ENCODE measurements at places on chromosomes 5 and 9. TPM values are rescaled to one million over a fixed set of nuclear protein-coding genes. Genes with fewer than 3 reads are reported as not detected.

Gene SPINK7
- total RNA-seq = not detected

Gene SLC34A3
- not detected for total RNA-seq

Gene ENTR1
- total RNA-seq = 61.2 TPM

Gene PCDHA9
- 18.9 TPM for total RNA-seq

- DNase-seq = peak; percentile 37
Measured at GRCh38 chr5:151047814-151048425, 27.5 kb downstream of the GPX3 start.

DNA sequence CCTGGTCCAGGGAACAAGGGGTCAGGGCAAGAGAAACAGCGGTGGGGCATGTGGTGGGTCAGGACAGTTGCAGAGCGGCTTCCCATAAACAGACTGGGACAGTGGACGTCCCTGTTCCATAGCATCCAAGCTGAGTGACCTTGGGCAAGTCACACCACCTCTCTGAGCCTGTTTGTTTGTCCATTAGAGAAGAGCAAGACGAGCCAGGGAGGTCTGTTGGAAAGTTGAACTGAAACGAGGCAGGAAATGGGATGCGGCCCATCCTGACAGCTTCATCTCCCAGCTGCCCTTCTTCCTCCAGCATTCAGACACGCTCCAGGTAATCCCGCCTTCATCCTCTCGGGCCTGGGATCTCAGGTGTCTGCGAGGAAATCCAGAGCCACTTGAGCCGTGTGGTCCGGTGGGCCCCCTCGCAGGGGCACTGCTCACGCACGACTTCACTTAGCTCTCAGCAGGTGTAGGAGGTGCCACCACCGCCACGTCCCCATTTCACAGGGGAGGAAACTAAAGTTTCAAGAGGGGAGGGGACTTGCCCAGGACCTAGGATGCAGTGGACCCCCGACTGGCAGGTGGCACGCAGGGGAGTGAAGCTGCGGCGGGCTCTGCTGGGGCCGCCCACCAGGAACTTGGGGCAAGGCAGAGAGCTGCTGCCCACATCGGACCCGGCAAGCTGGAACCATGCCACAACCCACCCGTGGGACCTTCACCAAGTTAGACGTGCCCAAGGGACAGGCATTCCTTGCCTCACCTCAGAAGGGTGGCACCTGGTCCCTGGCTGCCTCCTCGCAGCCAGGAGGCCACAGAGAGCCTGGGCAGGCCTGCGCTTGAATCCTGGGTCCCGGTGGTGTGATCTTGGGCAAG lies 13.0 kb downstream of the PTGES2 start:
- DNase-seq = peak; percentile 8

DNA sequence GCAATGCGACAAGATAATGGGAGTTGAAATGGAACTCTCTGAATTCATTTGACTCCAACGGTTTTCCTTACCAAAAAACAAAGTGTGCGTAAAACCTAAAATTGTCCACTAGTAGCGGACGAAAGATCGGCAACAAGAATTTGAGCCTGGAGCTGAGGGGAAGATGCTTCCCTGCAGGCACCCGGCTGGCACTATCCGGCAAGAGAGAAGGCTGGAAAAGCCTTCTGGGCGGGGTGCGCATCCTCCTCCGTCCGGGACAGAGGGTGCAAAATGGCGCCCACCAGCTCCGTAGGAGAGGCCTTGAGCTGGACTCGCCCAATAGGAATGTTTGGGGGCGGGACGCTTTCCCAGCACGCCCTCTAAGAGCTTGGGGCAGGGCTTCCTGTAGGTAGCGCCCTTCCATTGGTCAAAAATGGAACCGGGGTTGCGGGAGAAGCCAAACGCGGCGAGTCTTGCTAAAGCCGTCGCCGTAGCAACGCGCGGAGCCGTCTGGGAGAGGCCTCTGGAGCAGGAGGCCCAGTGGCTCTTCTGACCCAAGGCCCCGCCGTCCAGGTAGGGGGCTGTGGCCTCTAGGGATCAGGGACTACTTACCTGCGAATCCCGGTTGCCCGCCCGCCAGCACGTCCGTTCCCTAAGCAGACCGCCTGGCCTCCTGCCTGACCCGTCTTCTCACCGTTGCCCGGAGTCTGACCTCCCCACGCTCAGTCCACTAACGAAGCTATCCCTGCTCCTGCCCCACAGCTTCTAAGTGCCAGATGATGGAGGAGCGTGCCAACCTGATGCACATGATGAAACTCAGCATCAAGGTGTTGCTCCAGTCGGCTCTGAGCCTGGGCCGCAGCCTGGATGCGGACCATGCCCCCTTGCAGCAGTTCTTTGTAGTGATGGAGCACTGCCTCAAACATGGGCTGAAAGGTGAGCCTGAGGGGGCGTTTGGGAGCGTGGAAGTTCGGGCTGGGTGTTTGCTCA lies 9.2 kb downstream of the RUFY1 start:
- peak; percentile 95 for DNase-seq

Gene CHSY3
- not detected for total RNA-seq

- peak; percentile 23 for DNase-seq
Measured at GRCh38 chr5:35926389-35927051, 11.9 kb downstream of the CAPSL start.

- no peak for DNase-seq
Measured at GRCh38 chr5:147590096-147590495, 80.2 kb upstream of the DPYSL3 start.

GRCh38 chr9:128020692-128021091 lies 39.9 kb upstream of the EEIG1 start:
- DNase-seq = peak; percentile 29

Gene PCDHGA1
- 4.6 TPM for total RNA-seq

GRCh38 chr5:126055348-126055729 lies 367.9 kb upstream of the GRAMD2B start:
- DNase-seq = no peak

- DNase-seq = no peak
Measured at GRCh38 chr5:158648631-158649030, 451.1 kb downstream of the EBF1 start.

DNA sequence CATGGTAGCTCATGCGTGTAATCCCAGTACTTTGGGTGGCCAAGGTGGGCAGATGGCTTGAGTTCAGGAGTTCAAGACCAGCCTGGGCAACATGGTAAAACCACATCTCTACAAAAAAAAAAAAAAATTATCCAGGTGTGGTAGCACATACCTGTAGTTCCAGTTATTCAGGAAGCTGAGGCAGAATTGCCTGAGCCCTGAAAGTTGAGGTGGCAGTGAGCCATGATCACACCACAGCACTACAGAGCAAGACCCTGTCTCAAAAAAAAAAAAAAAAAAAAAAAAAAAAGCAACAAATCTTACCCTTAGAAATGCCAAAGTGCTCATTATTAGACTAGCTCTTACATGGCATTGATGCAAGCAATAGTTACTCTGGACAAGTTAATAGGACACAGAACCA lies 724.9 kb downstream of the MAT2B start:
- no peak for DNase-seq

DNA sequence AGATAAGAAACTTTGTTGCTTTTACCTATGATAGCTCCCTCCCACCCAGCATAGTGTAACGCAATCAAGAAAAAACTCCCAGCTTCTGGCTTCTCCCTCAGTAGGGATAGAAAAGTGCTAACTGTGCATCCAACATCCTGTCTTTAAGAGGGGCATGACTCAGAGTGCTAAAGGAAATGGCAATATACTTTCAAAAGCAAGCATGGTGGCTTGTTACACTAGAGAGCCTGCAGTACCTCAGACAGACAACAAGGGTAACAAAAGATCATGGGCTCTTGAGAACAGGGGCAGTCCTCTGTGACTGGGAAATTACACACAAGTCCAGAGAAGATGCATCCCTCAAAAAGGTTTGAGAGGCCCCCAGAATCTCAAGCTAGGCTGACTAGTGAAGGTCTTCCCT lies 37.8 kb downstream of the PRELID2 start:
- DNase-seq = no peak

Gene MRPL41
- total RNA-seq = 48.9 TPM

Gene TTC16
- total RNA-seq = not detected

- no peak for DNase-seq
Measured at GRCh38 chr9:11558043-11558442, 945.2 kb upstream of the PTPRD start.

Gene PTGES
- total RNA-seq = 1.0 TPM

- DNase-seq = no peak
Measured at GRCh38 chr5:143036146-143036927, 266.2 kb downstream of the ARHGAP26 start.

DNA sequence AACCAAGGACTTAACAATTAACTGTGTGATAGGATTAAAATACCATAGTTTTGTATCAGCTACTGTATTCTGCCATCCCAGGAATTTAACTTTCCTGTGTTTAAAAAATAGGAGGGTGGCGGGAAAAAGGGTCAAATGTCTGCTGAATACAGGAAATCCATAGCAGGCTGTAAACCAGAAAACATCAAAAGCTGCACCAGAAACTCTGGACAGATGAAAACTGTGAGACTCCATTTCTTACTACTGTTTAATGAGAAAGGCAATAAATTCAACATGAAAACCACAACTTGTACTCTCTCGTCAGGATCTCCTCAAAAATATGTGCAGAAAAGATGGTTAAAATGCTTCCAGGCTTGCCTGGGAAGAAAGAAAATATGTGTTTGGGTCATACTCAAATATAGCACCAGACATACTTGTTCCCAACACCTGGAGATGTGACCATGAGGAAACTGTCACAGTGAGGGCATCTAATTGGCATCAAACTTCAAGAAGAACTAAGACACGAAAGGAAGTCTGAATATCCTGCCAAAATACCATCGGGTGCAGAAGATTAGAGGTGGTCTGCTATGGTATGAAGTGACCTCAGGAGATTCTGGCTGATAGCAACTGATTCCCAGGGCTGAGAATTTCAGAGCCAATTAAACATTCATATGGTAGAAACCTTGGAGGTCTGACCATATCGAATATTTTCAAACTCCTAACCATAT lies 164.7 kb upstream of the TARS1 start:
- DNase-seq = no peak

Gene MYMK
- total RNA-seq = not detected

DNA sequence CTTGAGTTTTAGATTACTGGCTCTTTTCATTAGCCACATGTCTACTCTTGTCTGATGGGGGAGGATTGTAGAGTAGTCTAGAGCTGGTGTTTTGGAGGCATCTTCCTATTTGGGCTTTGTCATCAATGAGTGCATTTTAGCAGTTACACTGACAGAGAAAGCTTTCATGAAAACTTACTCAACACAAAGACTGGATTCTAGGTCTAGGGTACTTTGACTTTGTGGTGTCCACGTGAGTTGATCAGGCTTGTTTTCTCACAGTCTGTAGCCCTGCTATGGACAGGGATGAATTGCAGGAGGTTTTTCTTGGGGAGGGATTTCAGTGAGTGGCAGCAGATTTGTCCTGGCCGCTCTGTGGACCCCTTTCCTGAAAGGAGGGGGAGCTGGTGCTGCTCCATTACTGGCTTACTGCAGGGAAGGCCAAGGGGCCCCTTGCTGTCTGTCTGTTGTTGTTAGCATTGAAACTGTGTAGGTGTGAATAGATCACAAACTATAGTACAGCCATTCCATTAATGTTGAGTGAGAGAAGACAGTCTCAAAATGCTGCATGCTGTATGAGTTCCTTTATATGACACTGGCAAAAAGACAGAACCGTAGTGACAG lies 6.6 kb downstream of the TRIO start:
- DNase-seq = no peak

Gene GPRIN1
- 72.3 TPM for total RNA-seq

GRCh38 chr9:14189578-14189977 lies 124.4 kb downstream of the NFIB start:
- DNase-seq = no peak

DNA sequence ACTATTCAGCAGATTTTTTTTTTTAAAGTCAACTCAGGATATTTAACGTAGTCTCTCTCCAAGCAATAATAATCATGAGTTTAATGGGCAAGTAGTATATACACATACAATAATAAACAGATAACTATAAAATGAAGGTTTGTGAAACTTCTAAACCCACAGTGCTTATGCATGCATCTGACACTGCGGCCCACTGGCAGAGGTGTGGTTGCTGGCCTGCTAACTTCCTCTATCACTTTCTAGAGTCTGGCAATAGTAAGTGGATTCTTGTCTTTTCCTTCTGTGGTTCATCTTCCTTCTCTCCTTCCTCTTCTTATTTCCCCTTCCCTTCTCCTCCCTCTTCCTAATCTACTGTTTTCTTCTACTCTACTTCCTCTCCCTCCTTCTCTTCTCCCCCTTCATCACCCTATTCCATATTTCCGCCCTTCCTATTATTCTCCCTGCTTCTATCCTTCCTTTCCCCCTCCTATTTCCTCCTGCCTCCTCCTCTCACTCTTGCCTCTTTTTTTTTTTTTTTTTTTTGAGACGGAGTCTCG lies 18.6 kb upstream of the AGXT2 start:
- DNase-seq = no peak

- no peak for DNase-seq
Measured at GRCh38 chr5:8517456-8517855, 648.5 kb downstream of the MTRR start.

Gene NELFB
- 48.5 TPM for total RNA-seq

GRCh38 chr9:117276444-117276843 lies 138.4 kb downstream of the ASTN2 start:
- DNase-seq = no peak

Gene HOMER1
- total RNA-seq = 19.7 TPM

- no peak for DNase-seq
Measured at GRCh38 chr9:124286292-124286931, 28.7 kb downstream of the NEK6 start.

DNA sequence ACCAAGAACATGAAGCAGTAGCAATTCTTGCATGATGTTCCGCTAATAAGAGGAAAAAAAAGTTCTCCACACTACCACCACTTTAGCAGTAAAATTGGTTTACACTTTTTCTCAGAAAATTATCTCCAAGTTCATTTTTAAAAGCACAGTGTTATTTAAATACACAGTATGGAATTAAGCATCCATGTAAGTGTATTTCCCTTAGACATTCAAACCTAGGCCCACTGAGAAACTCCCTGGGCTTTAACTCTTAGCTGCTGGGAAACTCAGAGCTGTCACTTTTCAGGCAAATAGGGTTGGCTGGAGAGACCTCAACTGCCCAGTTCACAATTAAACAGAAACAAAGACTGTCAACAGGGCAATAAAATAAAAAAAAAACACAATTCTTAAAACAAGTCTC lies 2.7 kb downstream of the GNAQ start:
- DNase-seq = no peak

DNA sequence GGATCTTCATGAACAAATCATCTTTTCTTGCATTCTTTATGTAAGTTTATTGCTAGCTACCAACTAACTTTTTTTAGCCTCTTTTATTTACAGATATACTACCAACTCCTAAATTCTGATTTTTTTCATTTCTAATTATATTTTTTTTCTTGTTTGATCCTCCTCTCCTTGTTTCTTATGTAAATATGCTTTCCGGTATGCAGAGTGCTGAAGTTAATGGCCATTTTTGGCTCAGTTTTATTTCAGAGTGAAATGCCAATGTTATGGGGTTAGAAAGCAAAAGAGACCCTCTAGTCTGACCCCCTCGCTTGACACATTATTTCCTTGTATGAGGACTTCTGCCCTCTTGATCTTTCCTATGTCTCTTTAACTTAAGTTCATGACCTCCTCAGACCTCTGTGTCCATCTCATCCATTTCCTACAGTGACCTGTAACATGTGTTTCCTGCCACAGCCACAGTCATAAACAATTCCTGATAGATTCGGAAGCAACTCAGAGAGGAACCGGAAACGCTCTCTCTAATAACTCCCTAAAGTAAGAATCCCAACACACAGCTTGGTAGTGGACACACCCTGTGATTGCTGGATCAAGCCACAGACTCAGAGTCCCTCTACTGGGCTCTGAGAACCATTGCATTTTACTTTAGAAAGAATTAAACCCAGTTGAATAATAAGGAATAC lies 42.9 kb upstream of the AFAP1L1 start:
- no peak for DNase-seq

Gene C9orf50
- 0.56 TPM for total RNA-seq

Gene PTGR1
- total RNA-seq = 23.4 TPM

Measured in glutamatergic neuron (in vitro differentiated cells).